B cell (primary cell): ENCODE measurements at places on chromosomes 13 and 19.
A peak's percentile ranks its signal among the peaks of the same experiment; 100 is the strongest.

DNA sequence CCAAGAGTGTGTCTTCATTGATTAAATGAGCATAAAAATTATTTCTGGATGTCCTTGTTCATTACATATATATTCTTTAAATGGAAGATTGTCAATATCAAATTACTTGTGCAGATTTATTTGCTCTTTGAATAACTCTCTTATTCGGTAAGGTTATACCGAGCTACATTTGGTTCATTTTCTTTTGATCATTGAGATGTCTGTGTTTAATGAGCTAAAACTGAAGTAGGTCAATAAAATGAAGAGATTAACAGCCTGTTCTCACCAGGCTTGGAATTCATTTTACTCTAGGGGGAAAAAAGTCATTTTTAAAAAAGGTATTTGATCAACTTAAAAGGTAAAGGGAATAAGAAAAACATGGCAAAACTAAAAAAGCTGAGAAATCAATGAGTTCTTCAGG, 10.6 kb downstream of the GPC5 start:
- no peak for DNase-seq
- H3K27ac ChIP-seq: no peak overlapping the region
- no peak overlapping the region for H3K4me3 ChIP-seq
- H3K36me3 ChIP-seq: no peaks in the 10 kb centered on the region
- H3K4me1 ChIP-seq: no peaks in the 10 kb centered on the region
- H3K27me3 ChIP-seq: no peaks in the 10 kb centered on the region

GRCh38 chr13:27672025-27672424, 50.3 kb downstream of the POLR1D start:
- peaks cover 1% of the 10 kb centered on the region for H3K36me3 ChIP-seq
- DNase-seq: no peak
- no peaks in the 10 kb centered on the region for H3K4me1 ChIP-seq

DNA sequence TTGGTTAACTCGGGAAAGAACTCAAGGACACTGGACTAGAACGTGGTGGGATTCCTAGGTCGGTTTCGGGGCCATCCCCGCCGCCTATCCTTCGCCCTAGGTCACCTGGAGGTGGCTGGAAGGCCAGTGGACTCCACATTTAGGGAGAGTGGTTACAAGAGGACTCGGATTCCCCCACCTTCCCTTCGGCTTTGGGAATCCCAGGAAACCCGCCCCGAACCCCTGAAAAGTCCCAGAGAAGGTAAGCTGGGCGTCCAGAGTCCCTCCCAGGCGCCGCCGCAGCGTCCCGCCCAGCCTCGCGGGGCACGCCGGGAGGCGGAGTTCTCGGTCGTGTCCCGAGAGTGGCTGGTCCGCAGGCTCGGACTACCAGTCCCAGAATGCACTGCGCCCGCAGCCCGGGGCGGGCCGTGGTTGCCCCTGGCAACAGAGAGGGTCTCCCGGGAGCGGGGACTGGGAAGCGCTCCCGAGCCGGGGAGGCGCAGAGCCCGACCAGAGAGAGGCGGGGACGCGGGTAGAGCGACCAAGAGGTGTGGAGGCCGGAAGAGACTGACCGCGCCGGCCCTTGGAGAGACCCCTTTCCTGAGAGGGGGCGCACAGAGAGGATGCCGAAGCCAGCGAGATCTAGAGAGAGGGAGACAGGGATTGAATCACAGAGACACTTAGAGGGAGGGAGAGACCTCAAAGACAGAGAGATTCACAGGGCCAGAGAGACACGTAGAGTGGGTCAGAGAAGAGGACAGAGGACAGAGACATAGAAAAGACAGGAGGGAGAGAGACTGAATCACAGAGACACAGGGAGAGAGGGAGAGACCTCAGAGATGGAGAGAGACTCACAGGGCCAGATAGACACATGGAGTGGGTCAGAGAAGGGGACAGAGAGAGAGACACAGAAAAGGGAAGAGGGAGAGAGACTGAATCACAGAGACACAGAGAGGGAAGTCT, 2.6 kb upstream of the PRKCG start:
- no peak overlapping the region for H3K27ac ChIP-seq
- peak overlapping the region; percentile 49 for H3K4me3 ChIP-seq
- H3K36me3 ChIP-seq: no peaks in the 10 kb centered on the region
- peaks cover 54% of the 10 kb centered on the region for H3K27me3 ChIP-seq

DNA sequence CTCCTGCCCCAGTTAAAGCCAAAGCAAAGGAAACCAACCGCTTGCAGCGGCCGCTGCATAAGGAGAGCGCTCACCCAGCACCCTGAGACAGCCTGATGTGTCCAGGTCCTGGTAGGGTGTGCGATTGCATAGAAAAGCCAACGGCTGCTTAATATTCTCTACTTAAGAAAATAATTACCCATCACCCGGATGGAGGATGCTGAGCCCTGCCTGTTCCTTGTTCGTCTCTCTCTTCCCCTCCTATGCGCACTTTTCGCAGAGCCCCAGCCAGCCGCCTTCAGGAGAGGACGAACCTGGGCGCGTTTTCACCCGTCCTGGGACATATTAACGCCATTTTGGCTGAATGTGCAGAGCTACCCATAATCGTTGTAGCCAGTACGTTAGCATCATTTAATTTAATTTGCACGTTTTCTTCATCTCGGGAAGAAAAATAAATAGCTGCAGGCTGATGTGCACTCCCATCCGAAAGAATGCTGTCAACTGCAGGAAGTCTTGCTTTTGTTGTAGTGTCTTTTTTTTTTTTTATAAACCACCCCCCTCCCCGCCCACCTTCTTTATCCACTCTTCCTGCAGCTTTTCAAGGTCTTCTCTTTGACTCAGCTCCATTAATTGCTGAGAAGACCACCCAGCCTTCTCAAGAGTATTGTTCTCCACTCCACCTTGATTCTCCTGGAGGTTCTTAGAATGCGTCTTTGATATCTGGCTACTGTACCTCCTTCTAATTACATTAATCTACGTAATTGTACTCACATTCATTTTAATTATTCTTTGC, 214.5 kb downstream of the TEX29 start:
- no peak overlapping the region for H3K27ac ChIP-seq
- no peaks in the 10 kb centered on the region for H3K36me3 ChIP-seq
- H3K4me3 ChIP-seq: no peak overlapping the region
- H3K4me1 ChIP-seq: no peaks in the 10 kb centered on the region
- no peak for DNase-seq

- no peak overlapping the region for H3K27ac ChIP-seq
- no peak for DNase-seq
- no peak overlapping the region for H3K4me3 ChIP-seq
- peaks cover 47% of the 10 kb centered on the region for H3K36me3 ChIP-seq
- peaks cover 31% of the 10 kb centered on the region for H3K4me1 ChIP-seq
Measured at GRCh38 chr19:7541475-7541824, 5.9 kb downstream of the PNPLA6 start.
